ENCODE measurements at places on chromosomes 7 and 10. TPM values are rescaled to one million over a fixed set of nuclear protein-coding genes. Genes with fewer than 3 reads are reported as not detected.

The LLCFC1 gene
- not detected for total RNA-seq

The OPN4 gene
- total RNA-seq: not detected

The SLIT1 gene
- 0.44 TPM for total RNA-seq

The VWC2 gene
- total RNA-seq: not detected

The GRID2IP gene
- total RNA-seq: 0.17 TPM

The SLC13A1 gene
- not detected for total RNA-seq

The HOXA4 gene
- total RNA-seq: not detected

The FGFR2 gene
- 0.82 TPM for total RNA-seq

All from T-helper 17 cell (primary cell).